ENCODE measurements at places on chromosomes 1 and 21.
A peak's percentile ranks its signal among the peaks of the same experiment; 100 is the strongest.

GRCh38 chr21:45378258-45378966 lies 26.6 kb upstream of the COL18A1 start:
- DNase-seq, result no peak

GRCh38 chr21:45419162-45419561 lies 14.2 kb downstream of the COL18A1 start:
- DNase-seq, result no peak

DNA sequence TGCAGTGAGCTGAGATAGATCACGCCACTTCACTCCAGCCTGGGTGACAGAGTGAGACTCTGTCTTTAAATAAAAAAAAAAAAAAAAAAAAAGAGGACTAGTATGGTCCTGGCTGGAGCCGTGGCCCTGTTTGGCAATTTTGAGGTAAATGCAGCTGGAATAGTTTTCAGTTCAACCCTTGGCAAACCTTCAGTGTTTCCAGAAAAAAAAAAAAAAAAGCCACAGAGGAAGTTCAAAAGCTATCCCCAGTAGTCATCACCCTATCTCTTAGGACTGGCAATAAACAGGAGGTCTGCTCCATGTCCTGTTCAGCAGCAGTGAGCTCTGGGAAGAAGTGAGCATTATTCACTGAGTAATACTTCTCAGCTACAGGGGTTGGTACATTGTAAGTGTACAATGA lies 56.8 kb upstream of the ERRFI1 start:
- DNase-seq, result no peak

DNA sequence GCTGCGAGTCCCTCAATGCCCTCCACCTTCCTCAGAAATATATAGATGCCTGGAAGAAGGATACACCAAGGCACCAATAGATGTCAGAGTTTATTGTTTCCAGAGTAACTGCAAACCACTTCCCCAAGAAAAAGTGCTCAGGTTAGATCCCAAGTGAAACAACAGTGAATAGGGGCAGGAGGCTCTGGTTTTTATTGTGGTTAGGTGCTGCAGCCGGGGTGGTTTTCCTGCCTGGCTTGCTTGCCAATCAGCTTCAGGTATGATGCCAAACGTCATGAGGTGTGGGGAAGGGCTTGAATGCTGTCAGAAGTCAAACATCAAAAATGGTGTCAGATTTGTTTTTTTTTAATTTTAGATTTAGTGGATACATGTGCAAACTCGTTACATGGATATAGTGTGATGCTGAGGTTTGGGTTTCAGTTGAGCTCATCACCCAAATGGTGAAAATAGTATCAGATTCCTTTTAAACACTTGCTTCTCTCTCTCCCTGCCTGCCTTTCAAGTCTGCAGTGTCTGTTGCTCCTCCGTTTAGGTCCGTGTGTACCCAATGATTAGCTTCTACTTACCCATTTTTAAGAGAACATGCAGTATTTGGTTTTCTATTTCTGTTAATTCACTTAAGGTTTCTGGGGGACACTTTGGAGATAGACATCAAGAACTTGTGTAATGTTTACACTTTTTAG lies 1317.0 kb downstream of the MRPL39 start:
- DNase-seq, result no peak

DNA sequence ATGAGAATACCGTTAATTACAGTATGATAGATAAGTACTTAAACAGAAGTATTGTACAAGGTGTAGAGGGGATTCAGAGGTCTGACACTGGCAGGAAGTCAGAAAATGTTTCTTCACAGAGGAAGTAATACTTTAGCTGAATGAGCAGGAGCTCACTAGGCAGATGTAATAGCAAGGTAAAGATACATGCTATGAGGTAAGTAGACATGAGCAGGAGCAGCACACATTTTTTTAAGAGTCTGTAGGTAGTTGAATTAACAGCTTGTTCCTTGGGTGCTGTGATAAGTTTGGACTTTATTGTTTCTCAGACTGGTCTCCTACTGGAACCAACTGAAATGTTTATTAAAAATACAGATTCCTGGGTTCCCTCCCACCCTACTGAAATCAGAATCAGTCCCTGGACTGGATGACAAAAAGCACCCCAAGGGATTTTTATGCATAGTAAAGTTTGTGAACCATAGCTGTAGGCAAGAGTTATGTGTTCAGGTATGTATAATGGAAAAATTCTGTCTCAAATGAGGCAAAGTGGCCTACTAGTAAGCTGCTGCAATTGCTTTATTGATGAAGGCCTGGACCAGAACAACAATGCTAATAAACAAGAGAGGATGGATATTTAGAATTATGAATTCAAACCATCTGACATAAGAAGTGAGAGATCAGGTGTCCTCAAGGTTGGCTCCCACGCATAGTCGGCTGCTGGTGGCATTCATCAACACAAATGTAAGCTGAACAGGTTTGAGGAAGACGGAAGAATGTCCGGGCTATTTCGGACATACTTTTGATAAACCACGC lies 902 bp downstream of the AP4B1 start:
- DNase-seq, result peak; percentile 25

- DNase-seq, result peak; percentile 44
Observed at GRCh38 chr1:211305044-211305443, 21.6 kb upstream of the TRAF5 start.

GRCh38 chr1:55280731-55281130 lies 65.6 kb upstream of the USP24 start:
- DNase-seq, result no peak

GRCh38 chr1:41766546-41766945 lies 152.2 kb downstream of the HIVEP3 start:
- no peak for DNase-seq

DNA sequence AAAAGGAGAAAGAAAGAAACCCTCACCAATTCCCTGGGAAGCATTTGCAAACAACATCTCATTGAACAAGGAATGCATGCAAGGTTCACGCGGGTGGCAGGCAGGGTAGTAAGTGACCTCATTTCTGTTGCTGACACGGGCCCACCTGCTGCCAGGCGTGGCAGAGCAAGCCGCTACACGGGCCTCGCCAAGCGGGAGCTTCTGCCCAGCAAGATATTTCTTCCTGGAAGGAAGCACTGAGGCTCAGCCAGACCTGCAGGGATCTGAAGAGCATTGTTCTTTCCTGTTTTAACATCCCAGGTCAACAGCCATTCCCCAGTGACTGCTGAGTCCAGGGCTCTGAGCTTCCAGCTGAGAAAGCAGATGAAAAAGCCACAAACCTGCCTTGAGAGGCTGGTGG lies 91.9 kb upstream of the IGSF21 start:
- DNase-seq, result no peak

DNA sequence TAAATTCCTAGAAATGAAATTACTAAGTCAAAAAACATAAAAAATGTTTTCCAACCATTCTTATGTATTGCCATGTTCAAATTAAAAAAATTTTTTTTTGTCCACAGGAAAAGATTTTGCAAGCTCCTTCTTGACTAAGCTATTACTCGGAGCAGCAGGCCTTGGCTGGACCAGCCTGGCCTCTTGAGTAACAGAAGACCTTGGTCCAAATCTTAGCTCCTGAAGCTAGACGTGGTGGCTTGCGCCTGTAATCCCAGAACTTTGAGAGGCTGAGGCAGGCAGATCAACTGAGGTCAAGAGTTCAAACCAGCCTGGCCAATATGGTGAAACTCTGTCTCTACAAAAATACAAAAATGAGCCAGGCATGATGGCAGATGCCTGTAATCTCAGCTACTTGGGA lies 77.6 kb downstream of the CLSTN1 start:
- no peak for DNase-seq
